Activated naive CD4-positive, alpha-beta T cell treated with anti-CD3 and anti-CD28 coated beads, Interleukin-2, amount 50 U/mL, for 72 hours (primary cell): ENCODE measurements at places on chromosomes 2 and 18. TPM values are rescaled to one million over a fixed set of nuclear protein-coding genes. Genes with fewer than 3 reads are reported as not detected.

DNA sequence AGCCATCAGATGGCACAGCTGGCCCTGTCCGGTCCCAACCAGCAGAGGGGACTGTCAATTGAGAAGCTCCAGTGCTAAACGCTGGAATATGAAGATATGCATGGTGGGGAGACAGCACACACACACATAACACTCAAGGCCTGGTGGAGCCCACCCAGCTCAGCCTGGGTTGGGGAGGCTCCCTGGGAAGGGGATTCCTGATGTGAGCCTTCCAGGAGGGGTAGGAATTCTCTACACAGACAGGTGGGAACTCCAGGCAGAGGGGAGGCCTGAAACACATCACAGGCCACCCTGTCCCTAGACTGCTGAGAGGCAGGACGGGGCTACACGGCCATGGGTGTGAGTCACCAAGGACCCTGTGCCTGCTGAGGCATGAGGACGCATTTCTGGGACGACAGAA lies 49.4 kb upstream of the SH3RF3 start:
- DNase-seq = no peak

DNA sequence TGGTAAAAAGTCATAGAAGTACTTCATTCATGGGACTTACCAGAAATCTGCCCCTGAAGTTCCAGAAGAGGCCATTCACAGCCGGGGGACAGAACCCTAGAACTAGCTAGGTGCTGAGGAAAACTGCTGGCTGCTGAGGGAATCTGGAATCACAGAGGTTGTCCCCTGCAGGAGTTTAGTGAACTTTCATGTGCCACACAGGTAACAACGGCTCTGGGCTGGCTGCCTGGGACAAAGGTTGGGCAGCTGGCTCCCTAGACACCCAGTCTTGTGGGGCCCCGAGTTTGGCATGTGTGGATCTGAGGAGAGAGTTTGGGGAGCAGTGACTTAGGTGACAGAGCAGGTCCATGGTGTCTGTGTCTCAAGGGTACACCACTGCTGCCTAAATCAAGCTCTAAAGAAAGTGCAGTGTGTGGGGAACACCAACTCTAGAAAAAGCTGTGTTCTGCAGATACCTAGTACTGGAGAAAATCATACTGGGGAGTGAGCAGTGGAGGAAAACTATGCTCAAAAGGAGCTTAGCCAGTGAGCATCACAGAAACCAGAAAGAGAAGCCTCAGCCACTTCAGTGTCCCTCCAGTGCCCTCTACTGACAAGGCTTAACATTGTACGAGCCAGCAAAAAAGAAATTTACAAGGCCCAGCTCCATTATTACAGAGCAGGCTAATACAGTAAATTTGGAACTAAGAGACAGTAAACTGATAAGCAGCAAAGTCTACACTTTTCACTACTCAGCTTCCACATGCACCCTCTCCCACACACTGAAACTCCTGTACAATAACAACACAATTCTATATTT lies 15.2 kb downstream of the GALNT3 start:
- no peak for DNase-seq

- DNase-seq = no peak
These were observed 17.4 kb downstream of the NAPG start for GRCh38 chr18:10543277-10543676.

DNA sequence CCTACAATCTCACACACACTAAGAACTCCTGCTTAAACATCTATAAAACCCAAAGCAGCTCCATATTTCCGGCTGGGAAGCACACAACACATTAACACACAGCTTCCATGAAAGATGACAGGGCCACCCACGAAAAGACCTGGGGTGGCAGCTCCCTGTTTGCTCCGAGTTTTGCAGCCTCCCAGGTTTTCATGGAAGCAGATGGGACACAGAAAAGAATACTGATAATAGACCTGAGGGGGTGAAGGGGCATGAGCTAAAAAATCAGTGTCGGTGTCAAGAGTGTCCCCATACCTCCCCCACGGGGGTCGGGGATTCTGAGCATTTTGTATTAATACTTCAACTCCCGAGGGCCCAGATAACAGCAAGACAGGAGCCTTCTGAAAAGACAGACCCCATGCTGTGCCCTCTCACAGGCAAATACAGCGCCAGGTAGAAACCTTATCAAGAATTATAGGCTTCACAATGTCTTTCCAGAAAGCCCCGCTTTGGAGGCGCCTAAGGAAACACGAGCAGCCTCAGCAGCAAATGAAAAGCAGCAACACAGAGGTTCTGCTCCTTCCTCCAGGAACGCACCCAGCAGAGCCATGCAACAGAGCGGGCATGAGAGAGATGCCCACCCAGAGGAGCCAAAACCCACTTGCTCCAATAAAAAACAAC lies 50.5 kb downstream of the ZNF516 start:
- no peak for DNase-seq

DNA sequence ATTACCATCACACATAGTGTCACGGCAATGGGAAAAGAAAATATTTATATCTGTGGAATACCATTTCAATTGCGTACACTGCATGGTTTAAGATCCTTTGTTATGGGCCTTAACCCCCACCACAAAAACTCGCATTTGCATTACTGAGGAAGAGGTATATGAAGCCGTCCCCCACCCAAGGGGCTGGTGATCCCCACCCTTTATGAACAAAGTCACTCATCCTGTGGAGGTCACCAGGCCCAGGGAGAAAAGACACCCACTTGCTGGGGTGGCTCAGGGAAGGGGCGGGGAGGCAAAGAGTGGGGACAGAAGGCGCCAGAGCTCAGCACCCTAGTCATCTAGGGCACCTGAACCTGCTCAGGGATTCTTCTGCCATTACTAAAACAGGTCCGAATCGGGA lies 133.8 kb downstream of the ZNF516 start:
- DNase-seq = no peak

The SCN9A gene
- total RNA-seq = 0.10 TPM

The DHRS9 gene
- 5.9 TPM for total RNA-seq

The HOXD3 gene
- not detected for total RNA-seq
